ENCODE measurements at places on chromosomes 4 and X.

DNA sequence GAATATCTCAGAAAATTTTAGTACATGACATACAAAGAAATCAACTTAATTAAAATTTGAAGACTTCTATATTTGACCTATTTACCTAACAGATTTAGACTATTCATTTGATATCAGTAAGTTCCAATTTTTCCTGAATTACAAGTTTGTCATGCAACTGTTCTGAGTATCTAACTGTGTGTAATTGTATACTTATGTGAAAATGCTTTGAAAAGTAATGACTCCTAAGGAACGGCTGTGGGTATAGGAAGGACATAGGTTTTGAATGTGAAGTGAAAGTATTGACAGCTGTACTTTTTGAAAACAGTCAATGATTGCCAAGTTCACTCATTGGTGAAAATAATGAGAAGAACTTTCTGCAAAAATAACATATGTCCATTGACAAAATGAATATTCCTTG is 2.9 kb downstream of the GRIA2 start:
- no peak for DNase-seq
- no peak overlapping the region for H3K27ac ChIP-seq
- no peaks in the 10 kb centered on the region for H3K36me3 ChIP-seq
- no peak overlapping the region for H3K4me3 ChIP-seq
- H3K4me1 ChIP-seq = no peaks in the 10 kb centered on the region
- peaks cover 7% of the 10 kb centered on the region for H3K27me3 ChIP-seq

GRCh38 chr4:111986095-111986494 is 159.2 kb upstream of the FAM241A start:
- no peak overlapping the region for H3K27ac ChIP-seq
- H3K36me3 ChIP-seq = no peaks in the 10 kb centered on the region
- no peaks in the 10 kb centered on the region for H3K4me1 ChIP-seq
- H3K4me3 ChIP-seq = no peak overlapping the region

DNA sequence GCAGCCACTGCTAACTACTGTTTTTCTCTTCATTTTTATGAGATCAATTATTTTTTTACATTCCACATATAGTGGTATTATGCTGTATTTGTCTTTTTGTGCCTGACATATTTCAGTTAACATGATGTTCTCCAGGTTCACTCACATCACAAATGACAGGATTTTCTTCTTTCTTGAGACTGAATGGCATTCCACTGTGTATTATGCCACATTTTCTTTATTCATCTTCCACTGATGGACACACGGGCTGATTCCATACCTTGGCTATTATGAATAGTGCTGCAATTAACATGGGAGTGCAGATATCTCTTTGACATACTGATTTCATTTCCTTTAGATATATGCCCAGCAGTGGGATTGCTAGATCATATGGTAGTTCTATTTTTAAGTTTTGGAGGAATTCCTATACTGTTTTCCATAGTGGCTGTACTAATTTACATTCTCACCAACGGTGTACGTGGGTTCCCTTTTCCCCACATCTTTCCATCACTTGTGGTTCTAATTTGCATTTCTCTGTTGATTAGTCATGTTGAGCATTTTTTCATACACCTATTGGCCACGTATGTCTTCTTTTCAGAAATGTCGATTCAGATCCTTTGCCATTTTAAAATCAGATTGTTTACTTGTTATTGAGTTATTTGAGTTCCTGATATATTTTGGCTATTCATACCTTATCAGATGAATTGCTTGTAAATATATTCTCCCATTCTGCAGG is 14.9 kb upstream of the ZCCHC4 start:
- no peak overlapping the region for H3K4me3 ChIP-seq
- no peak for DNase-seq
- H3K27ac ChIP-seq = no peak overlapping the region
- no peaks in the 10 kb centered on the region for H3K36me3 ChIP-seq
- H3K27me3 ChIP-seq = no peaks in the 10 kb centered on the region

- H3K4me1 ChIP-seq = no peaks in the 10 kb centered on the region
- no peaks in the 10 kb centered on the region for H3K36me3 ChIP-seq
- no peak overlapping the region for H3K4me3 ChIP-seq
- no peak for DNase-seq
- H3K27ac ChIP-seq = no peak overlapping the region
Observed at GRCh38 chrX:133702230-133702629, 283.2 kb downstream of the GPC3 start.

GRCh38 chr4:7828793-7829301 is 110.8 kb downstream of the AFAP1 start:
- no peak overlapping the region for H3K4me3 ChIP-seq
- H3K27ac ChIP-seq = peak overlapping the region; percentile 75
- no peaks in the 10 kb centered on the region for H3K36me3 ChIP-seq
- no peak for DNase-seq

GRCh38 chrX:15820106-15821073 is 30.1 kb downstream of the ZRSR2 start:
- DNase-seq = no peak
- H3K27ac ChIP-seq = no peak overlapping the region
- H3K4me3 ChIP-seq = no peak overlapping the region

DNA sequence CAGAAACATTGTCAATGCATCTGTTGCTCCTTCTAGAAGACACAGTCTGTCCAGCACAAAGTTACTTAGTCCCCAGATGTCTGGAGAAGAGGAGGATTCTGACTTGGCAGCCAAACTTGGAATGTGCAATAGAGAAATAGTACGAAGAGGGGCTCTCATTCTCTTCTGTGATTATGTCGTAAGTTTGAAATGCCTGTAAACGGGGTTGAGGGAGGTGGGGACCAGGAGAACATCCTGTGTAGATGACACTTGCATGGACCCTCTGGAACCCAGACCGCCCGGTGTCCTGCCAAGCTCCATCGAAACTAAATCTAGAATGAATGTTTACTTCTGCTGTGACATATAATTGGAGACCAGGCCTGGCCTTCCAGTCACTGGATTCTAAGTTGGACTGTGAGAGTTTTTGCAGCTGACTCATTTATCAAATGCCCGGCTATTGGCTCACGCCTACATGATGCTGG is 45.0 kb upstream of the MSANTD1 start:
- H3K27me3 ChIP-seq = no peaks in the 10 kb centered on the region
- H3K4me3 ChIP-seq = no peak overlapping the region
- peaks cover 21% of the 10 kb centered on the region for H3K4me1 ChIP-seq
- DNase-seq = no peak
- no peak overlapping the region for H3K27ac ChIP-seq
- H3K36me3 ChIP-seq = peaks cover 20% of the 10 kb centered on the region

DNA sequence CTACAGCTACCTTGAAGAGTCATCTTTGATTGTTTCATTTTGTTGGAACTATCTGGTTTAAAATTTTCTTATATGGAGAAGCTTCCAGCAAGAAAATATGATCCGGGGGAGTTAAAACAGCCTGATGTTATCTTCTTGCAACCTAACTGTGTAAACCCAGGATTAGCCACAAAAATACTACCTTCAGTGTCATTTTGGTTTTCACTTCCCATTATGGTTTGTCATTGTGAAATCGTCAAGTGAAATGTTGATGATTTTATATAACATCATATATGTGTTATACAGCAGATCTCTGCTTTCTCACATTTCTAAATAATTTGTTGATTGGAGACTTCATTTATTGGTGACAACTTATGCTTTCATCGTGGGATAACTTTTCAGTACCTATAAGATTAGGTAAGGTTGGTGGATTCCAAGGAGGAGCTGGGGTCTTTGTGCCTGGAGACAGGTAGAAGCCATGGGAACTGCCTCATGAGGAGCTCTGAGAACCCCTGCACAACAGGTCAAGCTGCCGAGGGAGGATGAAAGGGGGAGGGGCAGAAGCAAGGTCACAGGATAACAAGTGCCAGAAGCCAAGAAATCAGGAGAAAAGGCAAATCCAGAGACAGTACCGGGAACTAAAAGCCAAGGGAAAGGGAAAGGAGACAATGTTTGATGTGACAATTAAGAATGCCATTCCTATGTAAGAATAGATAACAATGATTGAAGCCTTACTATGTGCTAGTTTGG is 7.2 kb downstream of the ARHGAP24 start:
- H3K27me3 ChIP-seq = no peaks in the 10 kb centered on the region
- no peak overlapping the region for H3K27ac ChIP-seq
- DNase-seq = no peak
- H3K4me1 ChIP-seq = no peaks in the 10 kb centered on the region
- no peaks in the 10 kb centered on the region for H3K36me3 ChIP-seq

GRCh38 chr4:152508386-152508785 is 27.5 kb downstream of the FBXW7 start:
- no peak overlapping the region for H3K27ac ChIP-seq
- no peaks in the 10 kb centered on the region for H3K36me3 ChIP-seq
- H3K4me1 ChIP-seq = peaks cover 3% of the 10 kb centered on the region
- DNase-seq = no peak

Data from effector memory CD4-positive, alpha-beta T cell (primary cell).